Stimulated activated CD4-positive, alpha-beta T cell treated with anti-CD3 and anti-CD28 coated beads, Interleukin-1b, Interleukin-23, amount 100 ng/mL, for 48 hours (primary cell): ENCODE measurements at places on chromosomes 16 and 17.

GRCh38 chr17:43550754-43551153 lies 4.6 kb upstream of the ETV4 start:
- DNase-seq, result no peak

DNA sequence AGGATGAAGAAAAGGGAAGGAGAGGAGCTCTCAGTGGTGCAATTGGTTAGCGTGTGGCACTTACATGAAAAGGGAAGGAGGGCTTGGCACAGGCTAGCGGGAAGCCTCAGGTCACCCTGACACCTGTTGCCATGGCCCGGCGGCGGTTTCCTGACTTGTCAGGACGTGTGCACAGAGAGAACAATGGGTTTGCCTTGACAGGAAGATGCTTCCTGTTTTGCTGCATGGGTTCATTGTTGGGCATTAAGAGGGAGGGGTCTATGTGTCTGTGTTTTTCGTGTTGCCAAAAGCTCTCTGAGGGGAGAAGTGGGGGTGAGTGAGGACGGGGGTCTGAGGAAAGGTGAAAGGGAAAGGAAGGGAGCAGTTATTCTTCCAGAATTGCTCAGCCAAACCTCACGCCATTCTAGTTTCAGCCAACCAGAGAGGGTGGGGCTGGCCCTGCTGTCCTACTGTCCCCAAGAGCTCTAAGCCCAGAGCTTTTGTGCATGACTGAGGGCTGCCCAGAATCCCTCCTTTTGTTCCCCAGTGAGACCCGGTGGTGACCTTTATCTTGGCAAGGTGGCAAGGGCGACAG lies 17.1 kb upstream of the CCR7 start:
- DNase-seq, result peak; percentile 60

DNA sequence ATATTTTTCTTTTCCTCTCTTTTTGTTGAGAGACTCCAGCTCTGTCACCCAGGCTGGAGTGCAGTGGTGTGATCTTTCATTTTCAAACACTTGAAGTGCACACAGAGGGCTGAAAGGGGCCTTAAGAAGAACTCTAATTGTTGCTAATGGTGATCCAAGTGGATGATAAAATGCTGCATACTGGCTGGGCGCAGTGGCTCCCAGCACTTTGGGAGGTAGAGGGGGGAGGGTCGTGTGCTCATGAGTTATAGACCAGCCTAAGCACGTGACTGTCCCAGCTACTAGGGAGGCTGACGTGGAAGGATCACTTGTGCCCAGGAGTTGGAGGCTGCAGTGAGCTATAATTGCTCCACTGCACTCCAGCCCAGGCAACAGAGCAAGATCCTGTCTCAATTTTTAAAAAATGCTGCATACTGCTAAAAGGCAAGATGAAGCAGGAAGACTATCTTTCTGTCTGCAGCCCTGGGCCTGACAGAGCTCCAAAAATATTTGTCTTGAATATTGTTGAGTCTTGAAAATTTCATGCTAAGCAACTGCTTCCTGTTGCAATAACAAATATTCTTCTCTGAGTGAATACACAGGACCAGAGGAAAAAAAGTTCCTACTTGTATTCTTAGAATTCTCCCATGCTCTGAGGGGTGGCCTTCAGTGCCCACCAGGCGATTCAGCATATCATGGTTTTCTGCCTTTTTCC lies 63.7 kb upstream of the AKTIP start:
- no peak for DNase-seq

- DNase-seq, result no peak
Measured at GRCh38 chr17:37088913-37089312, 140.2 kb downstream of the AATF start.

- peak; percentile 29 for DNase-seq
Measured at GRCh38 chr17:30780343-30780742, 44.1 kb downstream of the CRLF3 start.

DNA sequence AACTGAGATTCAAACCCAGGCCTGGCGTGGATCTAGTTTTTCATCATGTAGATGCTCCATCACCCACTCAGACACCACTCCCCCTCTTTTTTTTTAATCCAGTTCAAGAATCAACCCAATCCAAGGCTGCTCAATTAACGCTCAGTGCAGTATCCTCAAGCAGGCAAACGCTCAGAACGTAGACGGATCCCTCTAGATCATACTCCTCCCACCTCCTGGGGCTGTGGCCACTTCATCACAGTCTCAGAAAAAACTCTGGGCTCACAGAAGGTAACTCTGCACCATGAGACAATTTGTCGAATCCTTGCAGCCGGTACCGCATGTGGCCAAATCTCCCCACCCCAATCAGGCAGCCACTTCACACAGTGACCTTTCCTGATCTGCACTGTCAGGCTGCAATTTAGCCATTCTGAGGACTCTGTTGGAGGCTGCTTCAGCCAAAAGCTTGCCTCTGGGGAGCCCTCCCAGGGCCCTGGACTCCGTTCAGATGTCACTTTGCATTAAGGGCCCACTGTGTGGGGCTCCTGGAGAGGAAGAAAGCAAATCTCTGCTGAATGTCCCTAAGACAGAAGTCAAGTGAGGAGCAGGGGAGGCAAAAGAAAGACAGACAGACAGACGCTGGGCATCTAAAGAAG lies 183.5 kb downstream of the XYLT1 start:
- no peak for DNase-seq

DNA sequence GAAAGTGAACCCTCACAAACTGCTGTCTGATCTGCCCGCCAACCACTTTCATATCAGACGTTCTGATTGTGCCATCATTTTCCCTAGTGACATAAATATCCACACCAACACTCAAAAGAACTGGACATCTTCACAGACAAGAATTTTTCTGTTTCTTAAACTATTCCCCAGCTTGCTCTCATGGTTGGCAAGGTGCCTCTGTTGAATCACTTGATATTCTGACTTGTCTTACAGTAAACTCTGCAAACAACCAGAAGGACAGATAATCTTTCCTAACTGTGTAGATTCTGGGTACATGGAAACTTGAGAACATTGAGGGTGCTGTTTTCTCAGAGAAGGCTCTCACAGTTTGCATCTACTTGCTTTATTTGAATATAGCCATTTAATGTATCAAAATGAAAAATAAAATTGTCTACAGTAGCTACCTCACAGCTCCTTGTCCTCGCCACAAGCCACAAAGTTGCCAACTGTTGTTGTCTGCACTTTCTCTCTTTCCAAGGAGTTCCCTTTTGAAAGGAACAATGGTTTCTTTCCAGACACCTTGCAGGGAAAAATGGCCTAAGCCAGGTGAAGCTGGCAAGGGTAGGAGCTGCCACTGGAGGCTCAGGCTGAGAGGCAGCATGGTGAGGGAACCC lies 46.0 kb upstream of the ADAMTS18 start:
- no peak for DNase-seq

DNA sequence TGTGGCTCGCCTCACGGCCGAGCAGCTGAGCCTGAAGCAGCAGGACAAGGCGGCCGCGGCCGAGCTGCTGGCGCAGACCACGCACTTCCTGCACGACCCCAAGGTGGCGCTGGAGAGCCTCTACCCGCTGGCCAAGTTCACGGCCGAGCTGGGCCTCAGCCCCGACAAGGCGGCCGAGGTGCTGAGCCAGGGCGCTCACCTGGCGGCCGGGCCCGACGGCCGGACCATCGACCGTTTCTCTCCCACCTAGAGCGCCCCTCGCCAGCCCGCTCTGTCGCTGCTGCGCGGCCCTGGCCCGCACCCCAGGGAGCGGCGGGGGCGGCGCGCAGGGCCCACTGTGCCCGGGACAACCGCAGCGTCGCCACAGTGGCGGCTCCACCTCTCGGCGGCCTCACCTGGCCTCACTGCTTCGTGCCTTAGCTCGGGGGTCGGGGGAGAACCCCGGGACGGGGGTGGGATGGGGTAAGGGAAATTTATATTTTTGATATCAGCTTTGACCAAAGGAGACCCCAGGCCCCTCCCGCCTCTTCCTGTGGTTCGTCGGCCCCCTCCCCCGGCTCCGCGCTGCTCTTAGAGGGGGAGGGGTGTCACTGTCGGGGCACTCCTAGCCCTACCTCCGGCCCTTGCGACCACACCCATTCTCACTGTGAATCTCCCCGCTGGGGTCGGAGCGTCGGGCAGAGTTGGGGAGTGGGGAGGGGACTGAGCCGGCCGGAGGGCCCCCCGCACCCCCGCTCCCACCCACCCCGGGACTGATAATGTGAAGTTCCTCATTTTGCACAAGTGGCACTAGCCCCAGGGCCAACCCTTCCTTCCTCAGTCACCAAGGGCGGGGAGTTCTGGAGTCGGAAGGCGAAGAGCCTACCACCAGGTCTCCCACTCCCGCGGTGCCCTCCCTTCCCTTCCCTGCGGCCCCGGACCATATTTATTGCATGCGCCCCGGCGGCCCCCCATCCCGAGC lies 4.0 kb downstream of the HIC1 start:
- peak; percentile 64 for DNase-seq

GRCh38 chr17:39251997-39252396 lies 26.3 kb upstream of the STAC2 start:
- DNase-seq, result no peak

DNA sequence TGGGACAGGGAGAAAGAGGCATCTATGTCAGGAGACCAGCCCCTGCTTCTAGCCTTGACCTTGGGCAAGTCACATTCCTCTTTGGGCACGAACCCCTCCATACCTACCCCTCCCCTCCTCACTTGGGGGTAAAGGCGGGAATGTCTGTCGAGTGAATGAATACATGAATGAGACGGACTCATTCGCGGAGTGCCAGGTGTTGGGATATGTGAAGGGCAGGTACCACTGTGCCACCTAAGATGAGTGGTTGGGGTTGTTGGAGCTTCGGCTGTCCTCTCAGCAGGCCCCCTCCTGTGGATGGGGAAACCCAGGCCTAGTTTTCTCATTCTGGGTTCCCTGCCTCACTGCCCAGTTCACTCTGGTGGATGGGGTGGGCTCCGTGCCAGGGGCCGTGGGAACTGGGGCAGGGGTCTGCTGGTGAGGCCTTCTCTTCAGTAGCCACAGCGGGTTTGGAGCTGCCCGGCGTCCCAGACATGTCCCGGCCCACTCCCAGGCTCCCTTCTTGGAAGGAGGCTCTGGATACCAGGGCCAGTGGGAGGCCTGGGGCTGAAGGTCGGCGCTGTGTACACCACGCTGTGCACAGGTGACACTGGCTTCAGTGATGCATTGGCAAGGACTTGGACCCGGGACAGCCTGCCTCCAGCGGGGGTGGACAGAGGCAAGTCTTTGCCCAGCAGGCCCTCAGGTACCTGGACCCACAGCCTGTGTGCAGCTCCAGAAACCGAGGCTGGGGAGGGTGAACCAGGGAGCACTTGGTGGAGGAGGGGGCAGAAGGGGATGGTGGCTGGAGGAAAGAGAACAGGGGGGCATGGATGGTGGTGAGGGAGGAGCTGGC lies 5.6 kb downstream of the GLIS2 start:
- DNase-seq, result no peak

- no peak for DNase-seq
Measured at GRCh38 chr17:2755891-2756724, 6.7 kb upstream of the CCDC92B start.

DNA sequence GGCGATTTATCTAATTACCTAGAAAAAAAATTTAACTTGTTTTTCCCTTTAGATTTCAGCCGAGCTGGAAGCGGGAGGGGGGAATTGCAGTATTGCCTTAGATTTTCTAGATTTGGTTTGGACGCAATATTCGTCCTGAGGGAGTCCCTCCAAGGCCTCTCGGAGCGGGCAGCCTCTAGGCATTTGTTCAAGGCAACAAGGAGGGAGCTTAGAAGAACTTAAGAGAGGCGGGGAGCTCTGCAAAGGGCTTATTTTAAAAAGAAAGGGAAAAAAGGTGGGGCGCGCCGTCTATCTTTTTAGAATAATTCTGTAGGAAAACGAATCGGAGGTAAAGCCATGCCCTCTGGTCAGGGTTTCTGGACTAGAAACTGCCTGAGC lies 407 bp upstream of the TMEM94 start:
- DNase-seq, result no peak

DNA sequence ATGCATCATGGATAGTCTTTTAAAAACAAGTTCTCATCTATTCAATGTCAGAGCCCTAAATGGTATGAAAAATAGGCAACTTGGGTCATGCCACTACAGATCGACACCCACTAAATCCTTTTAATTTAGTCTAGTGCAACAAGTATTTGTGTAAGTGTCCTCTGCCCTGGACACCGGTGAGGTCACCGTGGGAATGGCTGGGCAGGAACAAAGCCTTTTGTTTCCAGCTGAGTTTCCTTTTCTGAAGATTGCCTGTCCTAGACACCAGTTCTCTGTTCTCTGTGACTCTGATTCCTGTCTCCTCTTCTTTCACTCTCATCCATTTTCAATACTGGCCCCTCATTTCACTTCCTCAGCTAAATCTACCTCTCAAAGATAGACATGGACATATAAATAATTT lies 446.5 kb downstream of the MAF start:
- DNase-seq, result no peak

DNA sequence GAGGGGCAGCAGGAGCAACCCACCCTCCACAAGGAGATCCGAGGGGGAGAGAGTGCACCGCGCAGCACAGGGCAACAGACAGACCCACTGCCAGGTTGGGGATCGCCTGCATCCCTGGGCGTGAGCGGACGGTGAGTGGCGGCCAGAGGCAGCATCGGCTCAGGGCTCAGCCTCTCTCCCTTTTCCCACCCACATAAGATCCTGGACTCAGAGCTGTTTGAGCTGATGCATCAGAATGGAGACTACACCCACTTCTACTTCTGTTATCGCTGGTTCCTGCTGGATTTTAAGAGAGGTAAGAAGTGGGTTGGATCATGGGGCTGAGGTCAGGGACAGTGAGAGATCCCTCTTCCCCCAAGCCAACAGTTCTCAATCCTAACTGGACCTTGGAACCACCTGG lies 23.2 kb downstream of the MNT start:
- DNase-seq, result no peak

DNA sequence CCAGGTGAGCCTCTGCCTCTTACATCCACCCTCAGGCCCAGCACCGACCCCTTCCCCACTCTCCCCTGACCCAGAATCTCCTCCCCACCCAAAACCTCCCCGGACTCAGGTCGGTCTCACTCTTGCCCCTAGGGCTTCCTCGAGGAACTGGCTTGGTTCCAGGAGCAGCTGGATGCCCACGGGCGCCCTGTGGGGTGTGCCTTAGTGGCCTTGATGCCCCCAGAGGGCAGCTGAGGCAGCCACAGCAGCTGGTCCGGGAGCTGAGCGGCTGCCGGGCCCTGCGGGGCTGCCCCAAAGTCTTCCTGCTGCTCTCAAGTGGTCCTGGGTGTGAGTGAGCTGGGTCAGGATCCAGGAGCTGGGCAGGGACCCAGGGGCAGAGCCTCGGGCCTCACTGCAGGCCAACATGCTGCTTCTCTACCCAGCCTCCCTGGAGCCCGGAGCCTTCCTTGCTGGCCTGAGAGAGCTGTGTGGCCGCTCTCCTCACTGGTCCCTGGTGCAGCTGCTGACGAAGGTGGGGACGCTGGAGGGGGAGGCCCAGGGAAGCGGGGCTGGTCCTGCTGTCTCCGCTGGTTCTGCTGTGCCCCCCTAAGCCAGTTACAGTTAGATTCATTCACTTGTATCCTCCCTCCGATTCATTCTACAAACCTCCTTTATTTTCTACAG lies 9.6 kb downstream of the ZNF213 start:
- no peak for DNase-seq

DNA sequence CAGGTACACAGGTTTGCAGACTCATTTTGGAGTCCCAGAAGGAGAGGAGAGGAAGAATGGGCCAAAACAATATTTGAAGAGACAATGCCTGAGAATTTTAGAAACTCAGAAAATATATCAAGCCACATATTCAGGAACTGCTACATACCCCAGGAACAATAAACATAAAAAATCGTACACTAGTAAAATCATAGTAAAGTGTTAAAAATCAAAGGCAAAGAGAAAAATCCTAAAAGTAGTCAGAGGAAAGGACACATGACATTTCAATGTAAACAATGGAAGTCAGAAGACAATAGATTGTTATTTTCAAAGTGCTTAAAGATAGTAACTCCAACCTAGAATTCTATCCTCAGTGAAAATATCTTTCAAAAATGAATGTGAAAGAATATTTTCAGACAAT lies 28.5 kb upstream of the NACA2 start:
- DNase-seq, result no peak

- no peak for DNase-seq
Measured at GRCh38 chr17:9016941-9017552, 4.3 kb upstream of the NTN1 start.
